ENCODE measurements at places on chromosomes 3 and 15. TPM values are rescaled to one million over a fixed set of nuclear protein-coding genes. Genes with fewer than 3 reads are reported as not detected.

Gene CCDC191
- 0.85 TPM for total RNA-seq

Gene ADCY5
- total RNA-seq: 0.70 TPM

Gene APBA2
- 11.7 TPM for total RNA-seq

Gene C3orf20
- total RNA-seq: 0.09 TPM

Gene MESP2
- 0.23 TPM for total RNA-seq

Gene EAF2
- total RNA-seq: 0.43 TPM

Gene SPTSSB
- not detected for total RNA-seq

Gene HACD3
- 53.5 TPM for total RNA-seq

Gene CCPG1
- 45.7 TPM for total RNA-seq

Gene PPP1R14D
- not detected for total RNA-seq

Gene CPB1
- total RNA-seq: not detected

Gene PXYLP1
- total RNA-seq: 18.0 TPM

Gene CFAP20DC
- total RNA-seq: 5.4 TPM

Gene CHRM5
- total RNA-seq: under 0.01 TPM

Gene TSC22D2
- 6.8 TPM for total RNA-seq

Gene CTXN2
- total RNA-seq: not detected

Gene STRIT1
- total RNA-seq: not detected

Gene ZNF860
- total RNA-seq: 0.26 TPM

Gene PSMD6
- total RNA-seq: 53.0 TPM

Gene SLC27A2
- total RNA-seq: not detected

Gene GMNC
- total RNA-seq: not detected

Gene CAMK1
- 31.7 TPM for total RNA-seq

Gene TRIM69
- total RNA-seq: 5.4 TPM

Gene ARHGAP31
- total RNA-seq: 11.6 TPM

Gene KBTBD12
- total RNA-seq: not detected

Gene AQP9
- not detected for total RNA-seq

Gene KLF15
- total RNA-seq: 28.6 TPM

Gene SERINC4
- not detected for total RNA-seq

Gene SATB1
- total RNA-seq: 8.3 TPM

Gene HCN4
- total RNA-seq: not detected

Gene GOLGA6L4
- total RNA-seq: under 0.01 TPM

Gene FRMD4B
- total RNA-seq: 6.0 TPM

Gene HDC
- not detected for total RNA-seq

Gene ZNF80
- not detected for total RNA-seq

Gene KCNMB2
- total RNA-seq: not detected

Gene STARD5
- total RNA-seq: 30.1 TPM

Gene ATP10A
- 20.8 TPM for total RNA-seq

Gene REC114
- total RNA-seq: not detected

Gene MYNN
- total RNA-seq: 13.4 TPM
